Activated naive CD8-positive, alpha-beta T cell treated with anti-CD3 and anti-CD28 coated beads, Interleukin-2, amount 10 ng/mL, durations not matched to agents 7 days and 5 days (primary cell): ENCODE measurements at places on chromosomes 13 and 19.

GRCh38 chr19:48290771-48291488 is 21.0 kb downstream of the ZNF114 start:
- DNase-seq, result peak; percentile 78

GRCh38 chr13:51277928-51278327 is 55.7 kb downstream of the FAM124A start:
- no peak for DNase-seq

- DNase-seq, result no peak
Observed at GRCh38 chr19:19817357-19817756, 4.2 kb downstream of the ZNF506 start.

GRCh38 chr13:108508263-108508662 is 121.1 kb upstream of the MYO16 start:
- no peak for DNase-seq

GRCh38 chr19:55493052-55493644 is 4.9 kb downstream of the SSC5D start:
- DNase-seq, result no peak

DNA sequence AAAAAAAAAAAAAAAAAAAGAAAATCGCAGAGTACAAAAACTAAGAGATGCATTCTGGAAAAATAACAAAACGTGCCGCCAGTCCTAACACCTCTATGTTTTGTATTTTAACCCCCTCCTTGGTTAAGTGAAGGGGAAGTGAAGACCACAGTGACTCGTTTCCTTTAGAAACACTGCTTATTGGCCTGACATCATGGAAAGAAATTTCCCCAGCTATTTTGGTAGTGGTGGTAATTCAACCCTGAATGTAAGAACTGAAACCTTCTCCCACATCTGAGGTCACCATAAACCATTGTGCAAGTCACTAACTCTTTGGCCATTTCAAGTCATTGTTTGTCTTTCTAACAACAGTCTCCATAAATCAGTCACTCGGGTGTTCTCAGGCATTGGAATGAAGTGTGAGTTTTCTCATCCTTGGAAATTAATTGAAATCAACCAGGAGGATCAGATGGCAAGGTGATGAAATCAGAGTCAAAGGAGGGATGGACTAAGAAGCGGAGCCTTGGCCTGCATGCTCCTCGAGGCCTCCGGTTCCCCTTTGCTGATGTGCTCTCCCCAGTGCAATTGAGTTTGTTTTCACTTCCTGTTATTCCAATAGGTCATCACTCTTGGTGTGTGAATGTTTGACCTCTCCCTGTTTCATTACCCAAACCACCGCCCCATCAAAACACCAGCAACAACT is 443.9 kb downstream of the FGF9 start:
- DNase-seq, result no peak

DNA sequence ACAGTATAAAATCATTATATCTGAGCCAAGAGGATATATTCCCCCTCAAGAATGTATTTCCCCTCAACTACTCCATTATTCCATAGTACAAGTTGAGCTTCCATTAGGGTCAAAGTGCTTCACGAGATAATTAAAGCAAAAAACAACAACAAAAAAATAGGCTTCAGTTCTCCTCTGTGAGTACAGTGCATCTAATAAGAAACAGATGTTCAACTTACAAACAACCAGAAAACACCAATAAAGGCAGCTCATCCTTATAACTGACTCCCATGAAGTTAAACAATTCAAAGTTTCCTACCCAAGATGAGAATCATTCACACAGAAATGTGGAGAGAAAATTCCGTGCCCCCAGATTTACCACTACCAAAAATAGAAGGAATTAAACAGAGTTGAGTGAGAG is 854.4 kb downstream of the PCDH9 start:
- no peak for DNase-seq

DNA sequence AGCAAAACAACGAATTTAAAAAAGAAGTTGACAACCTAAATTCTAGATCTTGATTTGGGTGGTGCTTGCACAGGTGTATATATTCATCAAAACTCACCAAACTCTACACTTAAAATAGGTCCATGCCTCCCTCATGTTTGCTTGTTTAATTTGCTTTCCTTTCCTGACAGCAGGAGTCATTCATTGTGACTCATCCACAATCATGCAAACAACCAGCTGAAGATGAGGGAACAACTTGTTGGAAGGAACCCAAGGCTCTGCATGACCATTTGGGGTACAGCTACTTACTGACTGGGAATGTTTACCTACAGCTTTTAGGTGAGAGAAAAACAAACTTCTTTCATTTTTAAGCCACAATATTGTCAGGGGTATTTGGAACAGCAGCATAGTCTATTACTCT is 96.6 kb downstream of the RXFP2 start:
- DNase-seq, result no peak

DNA sequence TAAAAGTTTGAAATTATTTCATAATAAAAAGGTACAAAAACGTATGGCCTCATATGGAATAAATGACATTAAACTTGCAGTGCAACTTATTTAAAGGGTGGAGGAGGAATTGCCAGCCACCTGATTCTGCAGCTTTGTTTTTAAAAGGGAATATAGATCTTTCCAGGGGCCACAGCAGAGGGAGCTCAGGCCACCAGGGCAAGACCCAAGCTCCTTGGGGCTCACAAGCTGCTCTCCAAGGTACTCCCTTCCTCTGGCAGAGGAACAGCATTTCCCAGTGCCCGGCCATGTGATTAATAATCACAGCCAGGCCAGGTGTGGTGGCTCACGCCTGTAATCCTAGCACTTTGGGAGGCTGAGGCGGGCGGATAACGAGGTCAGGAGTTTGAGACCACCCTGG is 6.2 kb downstream of the ACOD1 start:
- DNase-seq, result no peak

GRCh38 chr13:22110368-22110767 is 439.5 kb downstream of the FGF9 start:
- no peak for DNase-seq

DNA sequence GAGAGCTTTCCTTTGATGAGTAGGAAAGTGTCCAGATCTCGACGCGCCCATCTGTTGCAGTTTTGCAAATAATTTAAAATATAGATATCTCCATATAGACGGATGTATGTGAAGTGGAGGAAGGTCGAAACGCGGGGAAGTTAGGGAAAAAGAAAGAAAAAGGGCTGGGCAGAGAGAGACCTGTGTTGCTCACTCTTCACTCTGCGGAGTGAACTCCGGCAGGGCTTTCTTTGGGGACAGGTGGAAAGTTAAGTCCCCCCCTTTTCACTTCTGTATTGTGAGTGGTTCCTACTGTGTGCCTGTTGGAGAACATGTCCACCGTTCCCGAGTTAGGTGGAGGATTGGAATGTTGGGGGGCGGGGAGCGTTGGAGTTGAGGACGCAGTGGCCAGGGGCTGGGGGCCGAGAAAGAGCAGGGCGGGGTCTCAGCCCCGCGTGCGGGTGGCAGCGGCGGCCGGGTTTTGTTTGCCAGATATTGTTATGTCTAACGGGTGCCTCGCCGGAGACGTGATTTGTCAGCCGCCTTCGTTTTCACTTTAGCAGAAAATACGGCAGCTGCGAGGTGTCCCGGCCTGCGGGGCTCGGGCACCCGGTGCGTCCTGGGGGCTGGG is 145.1 kb upstream of the ZNF536 start:
- DNase-seq, result no peak

DNA sequence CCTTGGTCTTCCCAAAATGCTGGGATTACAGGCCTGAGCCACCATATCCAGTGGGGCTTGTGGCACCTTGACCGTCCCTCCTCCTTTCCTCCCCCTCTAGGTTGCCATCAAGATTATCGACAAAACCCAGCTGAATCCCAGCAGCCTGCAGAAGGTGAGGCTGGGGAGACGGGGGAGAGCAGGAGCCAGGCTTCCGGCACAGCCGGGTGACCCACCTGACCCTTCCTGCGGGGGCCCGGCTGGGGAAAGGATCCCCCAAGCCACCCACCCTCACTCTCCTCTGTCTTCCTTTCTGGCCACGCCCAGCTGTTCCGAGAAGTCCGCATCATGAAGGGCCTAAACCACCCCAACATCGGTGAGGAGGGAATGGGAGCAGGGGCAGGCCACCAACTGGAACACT is 11.9 kb downstream of the MARK4 start:
- no peak for DNase-seq

DNA sequence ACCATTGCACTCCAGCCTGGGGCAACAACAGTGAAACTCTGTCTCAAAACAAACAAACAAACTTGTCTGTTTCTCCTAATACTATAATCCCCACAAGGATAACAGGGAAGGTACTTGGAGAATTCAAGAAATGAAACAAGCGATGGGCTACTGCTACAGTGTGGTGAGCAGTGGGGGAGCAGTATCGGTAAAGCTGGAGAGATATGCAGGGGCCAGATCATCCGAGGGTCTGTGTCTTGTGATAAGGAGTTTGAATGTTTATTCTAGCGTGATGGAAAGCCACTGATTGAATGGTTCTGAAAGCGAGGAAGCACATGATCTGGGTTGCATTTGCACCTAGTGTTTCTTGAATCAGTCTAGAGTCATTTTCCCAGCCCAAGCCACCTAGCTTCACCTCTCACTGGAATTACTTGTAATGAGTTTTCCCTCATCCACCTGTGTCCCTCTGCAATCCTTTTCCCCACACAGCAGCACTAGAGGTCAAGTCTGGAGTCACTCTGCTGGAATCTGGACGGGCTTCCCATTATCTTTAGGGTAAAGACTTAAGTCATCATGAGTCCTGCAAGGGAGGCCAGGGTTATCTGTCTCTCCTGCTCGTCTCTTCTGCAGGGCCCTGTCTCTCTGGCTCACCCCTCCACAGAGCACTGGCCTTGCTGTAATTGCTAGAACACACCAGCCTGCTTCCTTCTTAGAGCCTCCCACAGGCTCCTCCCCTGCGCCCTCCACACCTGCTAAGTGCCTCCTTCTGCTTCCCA is 162.3 kb downstream of the KLF5 start:
- no peak for DNase-seq

GRCh38 chr19:18759304-18759994 is 31.7 kb downstream of the COMP start:
- no peak for DNase-seq

- no peak for DNase-seq
Observed at GRCh38 chr13:86907156-86907555, 764.0 kb upstream of the SLITRK5 start.

- DNase-seq, result no peak
Observed at GRCh38 chr13:38166116-38166515, 183.5 kb upstream of the UFM1 start.

DNA sequence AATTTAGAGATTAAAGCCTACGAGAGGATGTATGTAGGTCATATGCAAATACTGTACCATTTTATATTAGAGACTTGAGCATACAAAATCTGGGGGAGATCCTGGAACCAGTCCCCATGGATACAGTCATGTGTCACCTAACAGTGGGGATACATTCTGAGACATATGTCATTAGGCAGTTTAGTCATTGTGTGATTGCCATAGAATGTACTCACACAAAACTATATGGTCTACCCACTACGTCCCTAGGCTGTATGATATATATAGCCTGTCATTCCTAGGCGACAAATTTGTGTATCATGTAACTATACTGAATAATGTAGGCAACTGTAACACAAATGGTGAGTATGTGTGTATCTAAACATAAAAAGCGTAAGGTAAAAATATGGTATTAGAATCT is 62.8 kb downstream of the WDFY2 start:
- DNase-seq, result no peak

DNA sequence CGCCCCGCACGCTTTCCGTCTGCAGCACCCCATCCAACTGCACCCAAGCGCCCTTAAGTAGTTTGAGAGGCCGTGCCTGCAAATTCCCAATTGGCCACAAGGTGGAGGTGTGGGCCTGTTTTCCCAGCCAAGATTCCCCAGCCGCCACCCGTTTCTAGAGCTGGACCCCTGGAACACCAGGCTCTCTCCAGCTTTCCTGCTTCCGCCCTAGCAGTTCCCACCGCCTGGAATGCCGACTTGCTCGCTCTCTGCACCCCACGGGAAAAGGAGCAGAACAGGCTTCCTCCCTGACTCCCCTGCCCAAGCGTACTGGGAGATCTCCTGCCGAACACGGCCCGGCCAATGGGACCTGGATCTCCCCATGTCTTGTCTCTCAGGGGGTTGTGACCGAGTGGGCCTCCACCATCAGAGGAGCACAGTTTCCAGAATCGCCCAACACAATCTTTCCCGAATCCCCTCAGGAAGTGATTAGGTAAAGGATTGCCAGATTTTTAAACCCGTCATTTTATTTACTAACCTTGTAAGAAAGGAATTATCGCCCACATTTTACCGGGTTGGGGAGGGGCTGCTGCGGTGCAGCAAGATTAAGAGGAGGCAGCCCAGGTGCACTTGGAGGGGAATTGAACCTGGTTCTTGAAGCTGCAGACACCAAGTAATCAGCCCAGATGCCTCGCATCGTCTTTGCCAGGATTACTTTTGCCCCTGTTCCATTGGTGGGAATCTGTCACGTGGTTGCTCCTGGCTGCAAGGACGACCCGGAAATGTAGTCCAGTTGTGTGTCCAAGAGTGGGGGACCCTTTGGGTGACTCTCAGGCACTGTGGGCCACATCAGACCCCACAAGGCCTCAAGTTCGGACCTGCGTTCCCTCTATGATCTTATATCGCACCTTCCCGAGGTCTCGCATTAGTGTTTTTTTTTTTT is 3.5 kb upstream of the NAPSA start:
- DNase-seq, result peak; percentile 85

DNA sequence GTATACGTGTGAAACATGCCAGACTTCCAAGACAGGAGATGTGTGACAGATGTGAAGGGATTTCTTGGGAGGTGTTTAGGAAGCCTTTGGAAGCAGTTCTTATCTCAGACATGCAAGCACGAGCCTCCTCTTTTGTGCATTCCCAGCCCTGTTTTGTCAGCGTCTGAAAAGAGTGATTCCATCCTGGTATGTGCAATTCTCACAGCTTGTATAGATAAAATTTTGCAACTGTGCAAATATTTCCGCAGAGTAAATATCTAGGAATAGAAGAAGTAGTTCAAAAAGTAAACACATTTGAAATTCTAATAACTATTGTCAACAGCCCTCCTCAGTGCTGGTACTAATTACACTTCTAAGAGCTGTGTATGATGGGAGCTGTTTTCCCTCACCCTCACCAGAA is 72.3 kb upstream of the C1QTNF9B start:
- no peak for DNase-seq

GRCh38 chr19:5243878-5244277 is 96.7 kb downstream of the PTPRS start:
- no peak for DNase-seq
